ENCODE measurements at places on chromosomes 16 and 17.

- DNase-seq, result peak; percentile 70
Measured at GRCh38 chr17:59680314-59680713, 26.9 kb downstream of the PTRH2 start.

DNA sequence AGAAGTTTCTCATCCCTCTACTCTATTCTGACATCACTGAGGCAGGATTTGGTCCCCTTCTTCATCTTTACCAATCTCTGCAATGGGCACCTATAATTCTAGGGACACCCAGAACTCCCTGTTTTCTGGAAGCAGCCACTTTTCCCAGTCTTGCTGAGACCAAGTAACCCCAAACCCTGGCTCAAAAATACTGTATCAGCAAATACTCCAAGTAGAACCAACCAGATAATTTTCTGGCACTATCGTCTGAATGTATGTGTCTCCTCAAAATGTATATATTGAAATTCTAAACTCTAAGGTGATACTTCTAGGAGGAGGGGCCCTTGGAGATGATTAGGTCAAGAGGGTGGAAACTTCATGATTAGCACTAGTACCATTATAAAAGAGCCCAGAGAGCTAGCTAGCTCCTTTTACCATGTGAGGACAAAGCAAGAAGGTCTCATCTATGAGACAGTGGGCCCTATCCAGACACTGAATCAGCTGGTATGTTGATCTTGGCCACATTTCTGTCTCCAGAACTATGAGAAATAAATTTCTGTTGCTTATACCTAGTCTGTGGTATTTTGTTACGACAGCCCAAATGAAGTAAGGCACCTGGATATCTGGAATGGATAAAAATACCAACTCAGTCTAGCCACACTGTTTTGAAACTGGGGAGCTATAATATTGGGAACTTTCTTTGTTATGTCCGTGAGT lies 464.4 kb downstream of the CDH11 start:
- DNase-seq, result peak; percentile 64

DNA sequence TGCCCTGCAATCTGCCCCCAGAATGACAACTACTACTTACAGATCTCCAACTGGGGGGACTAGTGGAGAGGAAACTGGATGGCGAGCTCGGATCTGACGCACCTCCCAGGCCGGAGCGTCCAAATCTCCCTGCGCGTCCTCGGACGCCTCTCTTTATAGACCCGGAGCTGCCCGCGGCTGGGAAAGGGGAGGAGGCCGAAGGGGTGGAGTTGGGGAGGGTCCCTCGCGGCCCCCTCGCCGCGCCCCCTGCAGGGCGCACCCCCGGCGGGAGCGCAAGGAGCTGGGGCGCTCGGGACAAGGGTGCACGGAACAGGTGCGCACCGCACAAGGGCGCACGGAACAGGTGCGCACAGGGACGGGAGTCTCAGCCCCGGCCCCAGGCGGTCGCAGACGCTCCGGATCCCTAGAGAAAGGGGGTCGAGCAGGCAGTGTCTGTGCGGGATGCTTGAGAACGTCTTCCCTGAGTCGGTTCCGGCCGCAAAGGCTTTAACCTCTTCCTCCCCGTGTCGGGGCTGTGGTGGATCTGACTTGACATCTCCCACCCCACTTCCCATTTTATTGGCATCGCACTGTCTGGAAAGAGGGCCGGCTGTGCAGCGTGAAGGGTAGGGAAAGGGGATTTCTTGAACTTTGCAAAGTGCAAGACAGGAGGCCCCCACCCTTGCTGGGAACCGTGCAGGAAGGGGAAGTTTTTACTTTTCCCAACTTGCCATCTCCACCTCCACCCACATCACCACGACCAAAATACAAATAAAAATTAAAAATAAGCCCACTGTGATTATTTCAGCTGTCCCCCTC lies at the start of gene MYH11:
TSS of gene MYH11 (minus strand) at position 128 of the 798 bp plus-strand sequence. CDS start 18,776 bp downstream, outside the sequence.
- no peak for DNase-seq

DNA sequence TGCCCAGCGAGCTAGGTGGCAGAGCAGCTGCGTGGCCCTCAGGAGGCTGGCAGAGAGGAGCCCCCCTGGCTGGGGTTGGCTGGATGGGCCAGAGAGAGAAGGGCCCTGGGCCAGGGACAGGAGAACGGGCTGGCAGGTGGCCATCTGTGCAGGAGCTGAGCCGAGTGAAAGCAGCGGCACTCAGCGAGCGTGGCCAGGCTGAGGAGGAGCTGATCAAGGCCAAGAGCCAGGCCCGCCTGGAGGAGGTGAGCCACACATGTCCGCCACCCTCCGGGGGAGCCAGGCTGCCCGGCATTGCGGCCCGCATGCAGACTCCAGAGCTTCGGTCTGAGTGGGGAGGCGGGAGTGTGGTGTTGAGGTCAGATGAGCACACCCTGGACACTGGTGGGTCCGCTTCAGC lies 2.1 kb upstream of the RAC3 start:
- DNase-seq, result no peak

DNA sequence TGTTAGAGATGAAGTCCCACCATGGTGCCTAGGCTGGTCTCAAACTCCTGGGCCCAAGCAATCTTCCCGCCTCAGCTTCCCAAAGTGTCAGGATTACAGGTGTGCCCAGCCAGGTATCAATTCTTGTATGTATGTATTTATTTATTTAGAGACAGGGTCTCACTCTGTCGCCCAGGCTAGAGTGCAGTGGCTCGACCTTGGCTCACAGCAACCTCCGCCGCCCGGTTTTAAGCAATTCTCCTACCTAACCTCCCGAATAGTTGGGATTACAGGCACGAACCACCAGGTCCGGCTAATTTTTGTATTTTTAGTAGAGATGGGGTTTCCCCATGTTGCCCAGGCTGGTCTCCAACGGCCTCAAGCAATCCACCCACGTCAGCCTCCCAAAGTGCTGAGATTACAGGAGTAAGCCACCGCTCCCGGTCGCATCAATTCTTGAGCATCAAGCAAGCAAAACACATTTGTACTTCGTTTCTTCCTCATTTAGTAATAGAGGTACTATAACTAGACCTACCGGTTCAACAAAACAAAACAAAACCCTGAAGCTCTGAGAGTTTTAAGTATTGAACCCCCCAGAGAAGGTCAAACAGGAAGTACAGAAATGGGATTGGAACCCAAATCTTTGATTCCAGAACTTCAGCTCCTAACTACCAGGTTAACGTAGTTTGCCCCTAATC lies 1.0 kb upstream of the ZNF500 start:
- no peak for DNase-seq

DNA sequence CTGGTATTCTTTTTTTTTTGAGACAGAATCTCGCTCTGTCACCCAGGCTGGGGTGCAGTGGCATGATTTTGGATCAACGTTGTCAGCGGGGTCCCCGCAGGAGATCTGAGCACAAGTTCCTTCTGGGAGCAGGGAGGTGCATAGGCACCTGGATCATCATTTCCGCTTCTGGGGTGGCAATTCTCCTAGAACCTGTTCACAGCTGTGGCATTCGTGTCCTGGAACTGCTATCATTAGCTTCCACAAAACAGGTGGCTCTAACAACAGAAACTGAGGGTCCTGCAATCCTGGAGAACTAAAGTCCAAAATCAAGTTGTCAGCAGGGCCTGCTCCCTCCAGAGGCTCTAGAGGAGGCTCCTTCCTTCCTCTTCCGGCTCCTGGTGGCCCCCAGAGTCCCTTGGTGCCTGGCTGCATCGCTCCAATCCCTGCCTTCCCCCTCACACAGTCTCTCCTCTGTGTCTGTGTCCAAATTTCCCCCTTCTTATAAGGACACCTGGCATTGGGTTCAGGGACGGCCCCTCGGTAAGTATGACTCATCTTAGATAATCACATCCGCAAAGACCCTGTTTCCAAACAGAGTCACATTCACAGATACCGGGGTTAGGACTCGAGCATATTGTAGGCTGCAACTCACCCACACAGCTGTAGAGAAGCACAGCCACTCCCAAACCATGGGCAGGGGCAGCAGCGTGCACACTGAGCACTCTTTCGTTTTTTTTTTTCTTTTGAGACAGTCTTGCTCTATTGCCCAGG lies 43.5 kb upstream of the KLHDC4 start:
- no peak for DNase-seq

DNA sequence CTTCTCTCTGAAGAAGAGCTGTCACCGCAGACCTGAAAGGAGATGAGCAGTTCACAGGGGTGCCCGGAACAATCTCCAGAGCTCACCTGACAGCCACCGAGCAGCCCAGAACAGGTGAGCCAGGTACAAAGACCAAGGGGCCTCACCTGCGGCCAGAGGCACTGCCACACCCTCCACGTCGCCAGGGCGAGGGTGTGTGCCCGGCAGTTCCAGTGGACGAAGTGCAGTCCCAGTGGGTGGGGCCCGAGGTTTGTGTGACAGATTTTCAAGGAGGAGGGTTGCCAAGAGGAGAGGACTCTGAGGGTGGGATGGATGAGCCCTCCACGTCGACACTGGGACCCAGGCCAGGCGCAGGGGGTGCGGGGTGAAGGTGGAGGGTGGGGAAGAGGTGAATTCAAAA lies 61.7 kb downstream of the SMPD3 start:
- DNase-seq, result no peak

DNA sequence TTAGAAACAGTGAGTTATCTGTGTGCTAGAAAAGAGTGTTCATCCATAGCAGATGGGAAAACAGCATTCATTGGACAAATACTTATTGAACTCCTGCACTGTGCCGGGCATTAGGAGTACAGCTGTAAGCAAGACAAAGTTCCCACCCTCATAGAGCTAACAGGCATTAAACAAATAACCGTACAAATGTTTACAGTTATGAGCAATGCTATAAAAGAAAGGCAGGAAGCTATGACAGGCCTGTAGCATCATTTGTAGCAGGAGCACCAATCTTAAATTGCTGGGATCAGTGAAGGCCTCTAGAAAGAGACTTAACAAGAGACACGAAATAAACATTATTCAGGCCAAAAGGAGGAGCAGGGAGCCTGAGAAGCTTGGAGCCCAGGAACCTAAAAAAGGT lies 15.6 kb downstream of the SDR42E1 start:
- DNase-seq, result no peak

GRCh38 chr17:81821603-81822311 lies 11.3 kb downstream of the MCRIP1 start:
- DNase-seq, result peak; percentile 44

- no peak for DNase-seq
Measured at GRCh38 chr16:53068423-53068833, 13.6 kb downstream of the CHD9 start.

DNA sequence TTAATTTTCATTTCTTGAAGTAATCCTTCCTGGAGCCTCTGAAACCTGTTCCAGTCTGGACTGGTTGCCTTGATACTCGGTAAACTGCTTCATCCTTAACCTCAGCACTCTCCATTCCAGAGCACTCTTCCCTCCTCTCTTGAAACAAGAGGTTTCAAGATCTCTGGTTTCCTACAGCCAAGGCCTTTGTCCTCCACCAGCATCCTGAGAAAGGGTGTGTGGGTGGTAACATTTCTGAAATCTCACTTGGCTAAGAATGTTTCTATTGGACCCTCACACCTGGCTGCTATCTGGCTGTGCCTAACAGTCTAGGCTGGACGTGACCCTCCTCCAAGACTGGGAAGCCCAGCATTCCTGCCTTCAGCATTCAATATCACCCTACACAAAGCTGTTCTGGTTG lies 99.7 kb downstream of the CYTH1 start:
- DNase-seq, result no peak

GRCh38 chr16:9270424-9270823 lies 179.0 kb downstream of the HAPSTR1 start:
- no peak for DNase-seq

GRCh38 chr17:67400193-67400592 lies 23.1 kb downstream of the PITPNC1 start:
- DNase-seq, result no peak
